Foreskin fibroblast (primary cell): ENCODE measurements at places on chromosomes 7 and 10.

DNA sequence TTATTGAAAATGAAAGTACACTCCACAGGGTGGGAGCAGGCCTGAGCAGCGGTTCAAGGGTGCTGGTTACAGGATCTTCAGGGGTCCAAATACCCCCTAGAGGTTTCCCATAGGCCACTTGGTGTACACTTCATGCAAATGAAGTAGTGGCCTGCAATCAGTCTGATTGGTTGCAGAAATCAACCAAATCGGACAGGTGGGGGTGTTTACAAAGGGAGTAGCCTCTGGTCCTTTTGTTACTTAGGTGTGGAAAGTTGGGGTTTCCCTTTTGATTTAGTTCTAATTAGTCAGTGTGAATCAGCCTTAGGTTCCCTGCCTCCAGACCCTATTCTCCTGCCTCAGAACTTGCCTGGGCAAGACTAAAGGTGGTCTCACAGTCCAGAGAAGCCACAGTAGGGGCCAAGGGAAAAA lies 49.6 kb downstream of the SYPL1 start:
- no peak for DNase-seq

- DNase-seq = no peak
These were observed 207.2 kb downstream of the CELF2 start for GRCh38 chr10:11224792-11225416.

GRCh38 chr7:50687096-50687495 lies 95.6 kb downstream of the GRB10 start:
- DNase-seq = no peak

- no peak for DNase-seq
These were observed 12.4 kb upstream of the SAMD8 start for GRCh38 chr10:75098902-75099673.

DNA sequence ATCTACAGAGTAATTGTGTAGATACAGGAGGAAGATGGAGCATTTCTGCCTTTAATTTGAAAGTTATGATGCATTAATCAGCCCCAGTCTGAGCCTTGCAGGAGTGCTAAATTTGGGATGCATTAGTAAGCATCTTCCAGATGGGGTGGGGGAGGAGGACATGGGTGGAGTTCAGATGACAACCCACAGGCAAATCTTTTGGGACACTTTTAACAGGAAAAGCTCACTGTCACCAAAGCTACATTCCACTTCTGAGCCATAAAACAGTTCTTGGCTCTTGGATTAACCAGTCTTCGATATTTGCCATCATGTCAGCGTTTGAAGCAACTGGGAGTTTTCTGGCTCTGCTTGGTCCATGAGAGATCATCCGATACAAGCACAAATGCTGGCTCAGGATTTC lies 121.1 kb downstream of the CXCL12 start:
- no peak for DNase-seq

DNA sequence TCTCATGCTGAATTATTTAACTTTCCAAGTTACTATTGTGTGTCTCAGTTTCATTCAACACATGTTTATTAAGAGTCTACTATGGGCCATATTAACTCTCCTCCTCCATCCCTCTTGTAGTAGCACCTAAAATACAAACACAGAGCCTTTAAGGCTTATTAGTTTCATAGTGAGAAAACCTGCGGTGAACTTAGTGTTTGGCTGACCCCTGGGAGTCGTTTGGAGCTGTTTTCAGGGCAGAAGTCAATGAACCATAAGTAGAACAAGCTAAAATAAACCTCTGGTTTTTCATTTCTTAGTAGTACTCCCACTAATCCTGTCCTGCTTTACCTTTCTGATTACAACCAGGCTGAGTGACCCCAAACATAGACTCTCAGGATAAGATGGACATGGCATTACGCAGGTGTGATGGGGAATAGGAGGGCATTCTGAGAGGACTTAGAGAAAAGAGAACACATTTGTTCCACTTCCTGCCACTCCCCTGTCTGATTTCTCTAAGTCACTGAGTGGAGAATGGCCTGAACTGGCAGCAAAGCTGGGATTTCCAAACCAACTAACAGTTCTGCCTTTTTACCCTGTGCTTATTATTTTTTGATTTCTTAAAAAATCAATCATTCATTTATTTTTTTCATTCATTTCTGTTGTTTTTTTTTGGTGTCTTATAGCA lies 74.5 kb downstream of the LRMDA start:
- no peak for DNase-seq

- DNase-seq = peak; percentile 36
These were observed 50.0 kb upstream of the BET1 start for GRCh38 chr7:94054130-94054529.

- DNase-seq = no peak
These were observed 383.0 kb upstream of the PCDH15 start for GRCh38 chr10:55183993-55184392.

DNA sequence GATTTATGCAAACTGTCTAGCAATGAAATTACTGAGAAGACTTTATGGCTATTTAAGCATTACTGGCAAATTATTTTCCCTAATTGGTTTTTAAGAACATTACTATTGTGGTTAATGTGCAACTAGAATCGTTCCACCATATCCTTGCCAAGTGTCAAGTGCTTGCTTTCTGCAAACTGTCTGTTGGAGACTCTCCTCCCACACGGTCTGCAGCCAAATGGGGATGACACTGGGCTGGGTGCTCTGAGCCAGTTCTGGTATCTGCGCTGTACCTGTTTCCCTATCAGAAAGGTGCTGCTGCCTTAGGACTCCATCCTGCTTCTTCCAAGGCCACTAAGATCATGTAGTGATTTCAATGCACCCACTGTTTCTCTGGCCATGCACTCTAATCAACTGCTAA lies 110.4 kb downstream of the RAMP3 start:
- DNase-seq = no peak

DNA sequence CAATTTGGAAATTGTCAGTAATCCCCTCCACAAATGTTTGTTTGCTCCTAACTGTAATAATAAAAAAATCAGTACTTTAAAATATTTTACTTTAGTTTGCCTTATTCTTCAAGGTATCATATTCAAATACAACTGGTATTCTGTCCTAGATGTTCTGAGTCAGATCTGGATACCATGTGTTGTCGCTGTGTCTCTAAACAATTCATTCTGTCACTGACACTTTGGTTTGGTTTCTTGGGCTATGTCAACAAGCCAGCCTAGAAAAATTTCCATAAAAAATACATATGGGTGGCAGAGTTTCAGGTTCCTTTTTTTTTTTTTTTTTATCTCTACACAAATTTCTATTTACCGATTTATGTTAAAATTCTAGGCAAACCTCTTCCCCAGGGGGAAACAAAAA lies 33.2 kb upstream of the SEMA3D start:
- no peak for DNase-seq

- DNase-seq = no peak
These were observed 60.4 kb downstream of the LRRC17 start for GRCh38 chr7:102973096-102973802.

GRCh38 chr10:11046776-11047160 lies 29.1 kb downstream of the CELF2 start:
- no peak for DNase-seq

GRCh38 chr10:14975672-14976273 lies 16.6 kb downstream of the MEIG1 start:
- DNase-seq = no peak

GRCh38 chr10:87841186-87841585 lies 22.1 kb downstream of the KLLN start:
- peak; percentile 21 for DNase-seq

DNA sequence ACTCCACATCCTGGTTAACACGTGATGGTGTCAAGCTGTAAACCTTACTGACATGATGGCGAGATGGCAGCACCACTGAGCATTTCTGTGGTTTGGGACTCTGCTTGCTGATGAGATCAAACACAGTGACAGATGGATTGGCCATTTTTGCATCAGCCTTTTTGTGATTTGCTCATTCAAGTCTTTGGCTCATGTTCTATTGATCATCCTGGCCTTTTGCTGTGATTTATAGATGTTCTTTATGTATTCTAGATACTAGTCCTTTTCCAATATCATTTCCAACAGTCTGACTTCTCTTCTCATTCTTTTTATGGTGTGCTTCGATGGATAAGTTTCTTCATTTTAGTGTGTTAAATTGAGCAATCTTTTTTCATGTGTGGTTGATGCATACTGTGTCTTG lies 24.7 kb upstream of the DIP2C start:
- no peak for DNase-seq

- peak; percentile 89 for DNase-seq
These were observed 780.6 kb downstream of the INHBA start for GRCh38 chr7:40922316-40922670.

GRCh38 chr7:67309764-67310549 lies 313.3 kb downstream of the TYW1 start:
- DNase-seq = no peak

DNA sequence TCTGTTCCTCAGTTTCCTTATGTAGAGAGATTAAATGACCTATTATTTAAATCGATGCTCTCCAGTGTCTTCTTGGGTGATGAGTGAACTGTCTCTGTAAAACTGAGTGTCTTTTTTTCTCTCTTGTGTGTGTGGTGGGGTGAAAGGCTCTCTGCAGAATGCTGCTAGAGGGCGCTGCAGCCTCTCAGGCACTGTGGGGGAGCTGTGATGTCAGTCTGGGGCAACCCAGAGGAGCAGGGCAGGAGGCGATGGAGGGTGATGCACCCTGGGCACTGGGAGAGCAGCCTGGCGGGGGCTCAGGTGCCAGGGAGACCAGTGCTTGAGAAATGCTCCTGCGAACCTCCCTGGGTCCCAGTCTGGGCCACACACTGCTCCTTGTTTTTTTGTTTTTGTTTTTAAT lies 110.1 kb upstream of the POM121L12 start:
- DNase-seq = no peak

- DNase-seq = no peak
These were observed 46.4 kb upstream of the FIGNL1 start for GRCh38 chr7:50496569-50496968.
